ENCODE measurements at places on chromosomes 16 and 17. TPM values are rescaled to one million over a fixed set of nuclear protein-coding genes. Genes with fewer than 3 reads are reported as not detected.
A peak's percentile ranks its signal among the peaks of the same experiment; 100 is the strongest.

DNA sequence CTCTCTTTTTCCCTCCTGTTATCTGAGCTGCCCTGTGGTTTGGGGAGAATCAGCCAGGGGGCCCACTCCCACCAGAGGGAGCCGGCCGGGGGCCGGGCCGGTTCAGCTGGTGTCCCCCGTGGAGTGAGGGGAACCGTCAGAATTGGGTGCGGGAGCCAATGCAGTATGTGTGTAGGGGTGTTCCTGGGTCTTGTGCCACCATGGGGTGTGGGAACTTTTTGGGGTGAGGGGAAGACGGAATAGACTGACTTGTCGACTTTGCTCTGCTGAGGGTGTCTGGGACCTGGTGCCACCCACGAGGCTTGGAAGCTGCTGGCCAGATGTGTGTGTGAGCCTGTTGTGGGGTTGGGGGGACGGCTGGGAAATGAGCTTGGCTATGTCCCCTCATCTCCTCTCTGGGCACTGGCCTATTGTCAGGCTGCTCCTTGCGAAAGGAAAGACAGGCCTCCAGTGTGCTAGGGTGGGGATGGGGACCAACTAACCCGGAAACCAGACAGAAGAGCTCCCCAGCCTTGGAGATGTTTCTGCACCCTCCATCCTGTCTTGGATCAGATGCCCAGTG is 9.9 kb downstream of the RARA start:
- peaks cover 94% of the 10 kb centered on the region for H3K36me3 ChIP-seq
- DNase-seq, result peak; percentile 49
- peaks cover 53% of the 10 kb centered on the region for H3K4me1 ChIP-seq
- H3K27ac ChIP-seq, result peak overlapping the region; percentile 28
- H3K27me3 ChIP-seq, result no peaks in the 10 kb centered on the region

- H3K4me3 ChIP-seq, result no peak overlapping the region
- no peaks in the 10 kb centered on the region for H3K4me1 ChIP-seq
- H3K27me3 ChIP-seq, result peaks cover 48% of the 10 kb centered on the region
- H3K27ac ChIP-seq, result no peak overlapping the region
Measured at GRCh38 chr16:71432906-71433305, 8.9 kb downstream of the TLE7 start.

DNA sequence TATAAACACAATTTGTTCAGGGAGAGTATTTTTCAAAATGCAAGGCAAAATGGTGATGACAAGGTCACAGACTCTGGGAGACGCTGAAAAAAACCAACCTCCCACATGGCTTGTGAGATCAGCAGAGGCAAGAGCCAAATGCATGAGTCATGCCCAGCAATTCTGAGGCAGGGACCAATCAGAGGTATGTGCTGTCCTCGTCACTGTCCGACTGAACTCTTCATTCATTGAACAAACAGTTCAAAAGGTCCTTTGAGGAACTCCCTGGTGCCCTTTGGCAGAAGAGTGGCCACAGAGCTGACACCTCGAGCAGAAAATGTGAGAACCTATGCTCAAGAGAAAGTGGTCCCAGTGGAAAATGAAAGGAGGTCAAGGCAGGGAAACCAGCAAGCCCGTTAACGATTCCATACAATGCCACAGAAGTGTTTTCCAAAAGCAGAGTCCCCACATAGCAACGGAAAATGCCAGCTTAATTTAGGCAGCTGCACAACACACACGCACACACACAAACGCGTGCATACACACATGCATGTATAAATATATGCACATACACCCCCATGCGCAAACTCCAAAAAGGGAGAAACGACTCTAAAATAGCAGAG is 50.9 kb downstream of the CDH11 start:
- H3K4me1 ChIP-seq, result no peaks in the 10 kb centered on the region
- no peak for DNase-seq
- no peaks in the 10 kb centered on the region for H3K27me3 ChIP-seq
- H3K4me3 ChIP-seq, result no peak overlapping the region

DNA sequence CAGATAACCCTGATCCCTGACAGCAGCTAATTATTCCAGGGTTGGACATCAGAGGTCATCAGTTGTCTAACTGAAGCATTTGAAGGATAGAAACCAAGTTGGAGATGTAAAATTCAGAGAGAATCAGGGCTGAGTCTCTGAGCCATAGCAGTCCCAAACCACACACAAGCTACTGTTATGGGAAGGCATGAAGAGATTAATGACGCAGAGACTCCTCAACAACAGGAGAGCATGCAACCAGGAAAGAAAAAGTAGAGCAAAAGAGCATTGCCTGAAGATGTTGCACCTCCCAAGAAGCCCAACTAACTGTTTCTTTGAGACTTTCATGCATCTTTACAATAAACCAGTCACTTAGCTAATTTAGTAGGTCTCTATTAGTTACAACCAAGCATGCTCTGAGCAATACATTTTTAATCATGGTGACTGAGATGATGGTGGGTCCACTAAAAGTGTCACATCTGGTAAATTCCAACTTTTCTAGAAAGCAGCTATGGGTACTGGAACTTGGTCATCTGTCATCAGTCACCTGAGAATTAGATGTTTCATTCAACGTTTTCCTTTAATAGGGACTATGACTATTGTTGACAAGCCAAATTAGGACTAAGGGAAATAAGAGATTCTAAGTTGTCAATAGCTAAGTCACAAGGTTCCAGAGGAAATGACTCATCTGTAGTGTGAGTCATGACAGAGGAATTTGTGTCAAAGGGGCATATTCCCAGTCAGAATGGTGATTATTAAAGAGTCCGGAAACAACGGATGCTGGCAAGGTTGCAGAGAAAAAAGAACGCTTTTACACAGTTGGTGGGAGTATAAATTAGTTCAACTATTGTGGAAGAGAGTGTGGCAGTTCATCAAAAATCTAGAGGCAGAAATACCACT is 239.8 kb downstream of the CHD9NB start:
- no peaks in the 10 kb centered on the region for H3K27me3 ChIP-seq
- peak overlapping the region; percentile 67 for H3K27ac ChIP-seq
- DNase-seq, result peak; percentile 56

DNA sequence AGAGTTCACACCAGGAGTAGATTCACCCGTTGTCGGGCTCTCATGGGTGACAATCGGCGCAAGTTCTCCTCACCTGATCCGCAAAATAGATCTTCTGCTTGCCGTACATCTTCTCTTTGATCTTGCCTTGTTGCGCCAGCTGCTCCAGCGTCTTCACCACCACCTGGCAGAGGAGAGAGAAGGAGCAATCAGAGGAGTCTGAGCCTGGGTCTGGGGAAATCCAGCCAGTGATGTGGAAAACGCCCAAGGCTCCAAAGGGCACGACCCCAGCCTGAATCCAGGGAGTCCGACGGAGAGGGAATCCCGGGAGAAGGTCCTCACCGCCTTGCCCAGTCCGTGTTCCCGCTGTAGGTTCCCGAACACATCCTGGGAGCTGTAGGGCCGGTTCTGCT is 393 bp downstream of the PSMC3IP start:
- DNase-seq, result no peak
- H3K4me1 ChIP-seq, result peaks cover 46% of the 10 kb centered on the region
- H3K27me3 ChIP-seq, result no peaks in the 10 kb centered on the region
- H3K4me3 ChIP-seq, result peak overlapping the region; percentile 82
- H3K27ac ChIP-seq, result peak overlapping the region; percentile 75
- H3K36me3 ChIP-seq, result peaks cover 84% of the 10 kb centered on the region

- no peak overlapping the region for H3K27ac ChIP-seq
- H3K4me1 ChIP-seq, result no peaks in the 10 kb centered on the region
Measured at GRCh38 chr16:82524976-82525375, 101.8 kb upstream of the CDH13 start.

GRCh38 chr16:27110524-27110896 is 43.8 kb downstream of the C16orf82 start:
- peaks cover 5% of the 10 kb centered on the region for H3K36me3 ChIP-seq
- no peak overlapping the region for H3K4me3 ChIP-seq
- H3K27ac ChIP-seq, result no peak overlapping the region
- no peak for DNase-seq

DNA sequence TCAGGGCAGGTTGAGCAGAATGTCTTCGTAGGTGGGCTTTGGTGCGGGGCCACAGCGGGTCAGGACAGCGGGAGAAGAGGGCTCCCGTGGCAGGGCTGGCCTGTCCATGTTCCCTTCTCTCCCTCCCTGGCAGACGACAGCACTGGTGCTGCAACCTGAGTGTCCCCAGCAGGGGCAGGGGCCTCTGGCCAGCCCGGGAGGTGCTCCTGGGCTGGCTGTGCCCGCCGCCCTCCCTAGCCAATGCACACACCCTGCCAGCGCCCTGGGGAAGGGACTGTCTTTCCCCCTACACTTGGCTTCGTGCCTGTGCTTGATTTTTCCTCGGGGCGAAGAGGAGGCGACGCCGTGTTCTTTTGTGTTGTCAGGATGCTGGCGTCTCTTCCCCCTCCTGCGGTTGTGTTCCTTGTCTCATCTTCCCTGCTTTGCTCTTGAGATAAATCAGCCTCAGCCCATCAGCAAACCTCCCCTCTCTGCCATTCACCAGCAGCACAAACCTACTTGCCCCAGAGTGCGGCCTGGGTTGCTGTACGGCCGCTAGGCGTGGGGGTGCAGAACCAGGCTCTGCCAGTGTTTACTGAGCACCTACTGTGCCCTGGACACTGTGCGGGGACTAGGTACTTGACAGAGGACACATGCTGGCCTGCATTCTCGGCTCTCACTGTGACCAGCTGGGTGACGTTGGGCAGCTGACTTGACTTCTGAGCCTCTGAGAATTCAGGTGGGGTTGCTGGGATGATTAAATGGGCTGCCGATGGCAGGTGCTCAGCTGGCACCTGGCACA is 237.3 kb upstream of the CIBAR2 start:
- H3K27ac ChIP-seq, result no peak overlapping the region
- peaks cover 81% of the 10 kb centered on the region for H3K27me3 ChIP-seq
- DNase-seq, result no peak
- peaks cover 7% of the 10 kb centered on the region for H3K36me3 ChIP-seq

- H3K27ac ChIP-seq, result peak overlapping the region; percentile 15
- no peaks in the 10 kb centered on the region for H3K27me3 ChIP-seq
- peak; percentile 39 for DNase-seq
- peaks cover 23% of the 10 kb centered on the region for H3K36me3 ChIP-seq
- H3K4me1 ChIP-seq, result no peaks in the 10 kb centered on the region
Measured at GRCh38 chr16:67104061-67104460, 5.7 kb upstream of the PHAF1 start.

DNA sequence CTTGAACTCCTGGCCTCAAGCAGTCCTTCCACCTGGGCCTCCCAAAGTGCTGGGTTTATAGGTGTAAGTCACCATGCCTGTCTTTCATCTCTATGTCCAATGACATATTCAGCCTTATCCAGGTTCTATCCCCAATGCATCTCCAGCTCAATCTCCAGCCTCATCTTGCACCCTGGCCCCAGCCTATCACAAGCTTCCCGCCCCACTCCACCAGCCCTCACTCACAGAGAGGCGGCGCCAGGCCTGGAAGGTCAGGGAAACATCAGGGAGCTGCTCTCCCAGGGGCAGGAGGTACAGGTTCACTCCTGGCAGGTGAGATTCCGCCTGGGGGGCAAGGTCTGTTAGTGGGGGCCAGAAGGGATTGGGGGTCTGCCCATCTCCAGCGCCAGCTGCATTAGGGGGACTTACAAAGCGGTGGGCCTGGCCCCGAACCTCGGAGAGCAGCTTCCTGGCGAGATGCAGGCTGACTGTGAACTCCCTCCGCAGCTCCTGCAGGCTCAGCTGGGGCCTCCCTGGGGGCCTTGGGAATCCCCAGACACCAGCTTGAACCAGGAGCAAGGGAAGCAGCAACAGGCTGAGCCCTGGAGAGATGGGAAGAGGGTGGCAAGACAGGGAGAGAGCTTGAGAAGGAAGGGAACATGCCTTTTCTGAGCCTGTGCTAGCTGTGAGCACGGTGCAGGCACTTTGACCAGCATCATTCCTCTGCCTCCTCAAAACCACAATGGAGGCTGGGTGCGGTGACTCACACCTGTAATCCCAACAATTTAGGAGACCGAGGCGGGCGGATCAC is 3.0 kb downstream of the IL27 start:
- H3K27ac ChIP-seq, result no peak overlapping the region
- no peak for DNase-seq
- H3K27me3 ChIP-seq, result peaks cover 20% of the 10 kb centered on the region
- H3K36me3 ChIP-seq, result no peaks in the 10 kb centered on the region
- no peak overlapping the region for H3K4me3 ChIP-seq
- H3K4me1 ChIP-seq, result no peaks in the 10 kb centered on the region

GRCh38 chr17:4806456-4806776 is 536 bp upstream of the PLD2 start:
- no peaks in the 10 kb centered on the region for H3K27me3 ChIP-seq
- peaks cover 12% of the 10 kb centered on the region for H3K4me1 ChIP-seq
- no peak for DNase-seq
- peaks cover 12% of the 10 kb centered on the region for H3K36me3 ChIP-seq

GRCh38 chr17:21202512-21202911 is 11.4 kb downstream of the TMEM11 start:
- no peak overlapping the region for H3K4me3 ChIP-seq
- peaks cover 11% of the 10 kb centered on the region for H3K36me3 ChIP-seq
- DNase-seq, result no peak
- no peaks in the 10 kb centered on the region for H3K4me1 ChIP-seq

DNA sequence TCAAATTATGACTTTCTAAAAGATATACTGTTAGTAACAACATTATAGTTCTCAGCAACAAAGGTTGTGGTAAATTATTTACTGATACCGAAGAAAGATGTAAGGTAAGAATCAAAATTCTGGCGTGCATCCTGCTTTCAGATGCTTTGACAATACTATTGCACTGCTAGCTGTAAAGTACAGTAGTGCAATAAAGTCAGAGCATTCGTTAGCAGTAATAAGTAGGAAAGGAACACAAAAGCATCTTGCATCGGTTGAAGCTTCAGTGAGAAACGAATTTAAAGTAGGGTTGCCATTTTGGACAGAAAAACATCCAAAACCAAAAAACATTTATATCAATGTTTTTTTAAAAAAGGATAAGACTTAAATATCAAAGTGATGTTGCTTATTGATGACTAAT is 4.0 kb downstream of the SKA2 start:
- DNase-seq, result no peak
- H3K27ac ChIP-seq, result no peak overlapping the region
- no peak overlapping the region for H3K4me3 ChIP-seq
- H3K27me3 ChIP-seq, result no peaks in the 10 kb centered on the region

DNA sequence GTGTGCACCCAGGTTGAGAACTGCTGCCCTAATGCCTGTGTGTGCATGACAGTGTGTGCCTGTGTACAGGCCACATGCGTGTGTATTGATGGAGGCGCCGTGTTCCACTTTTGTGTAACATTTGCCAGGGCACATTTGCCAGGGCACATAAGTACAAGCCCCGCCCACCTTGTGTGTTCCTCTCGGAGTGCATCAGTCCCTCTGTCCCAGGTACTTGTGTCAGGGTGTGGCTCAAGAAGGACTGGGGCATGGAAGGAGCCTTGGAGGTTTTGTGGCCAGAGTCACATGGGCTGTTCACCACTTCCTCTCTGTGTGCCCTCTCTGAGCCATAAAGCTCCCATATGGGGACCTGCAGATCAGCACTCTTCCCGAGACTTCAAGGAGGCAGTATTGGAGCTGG is 73.9 kb downstream of the MRM1 start:
- DNase-seq, result no peak
- no peaks in the 10 kb centered on the region for H3K36me3 ChIP-seq
- H3K27me3 ChIP-seq, result peaks cover 81% of the 10 kb centered on the region
- H3K4me3 ChIP-seq, result no peak overlapping the region
- no peak overlapping the region for H3K27ac ChIP-seq

The ARL5C gene
- not detected for total RNA-seq

The MYH11 gene
- 0.05 TPM for total RNA-seq

The WWOX gene
- 33.5 TPM for total RNA-seq

The TMEM106A gene
- total RNA-seq, result 3.4 TPM

The C1QL1 gene
- total RNA-seq, result 1.3 TPM

The ITGAD gene
- not detected for total RNA-seq

The GFAP gene
- not detected for total RNA-seq
